Breast epithelium (tissue), 4 donors: ENCODE measurements at places on chromosomes 13 and 19. TPM values are rescaled to one million over a fixed set of nuclear protein-coding genes. Genes with fewer than 3 reads are reported as not detected.

DNA sequence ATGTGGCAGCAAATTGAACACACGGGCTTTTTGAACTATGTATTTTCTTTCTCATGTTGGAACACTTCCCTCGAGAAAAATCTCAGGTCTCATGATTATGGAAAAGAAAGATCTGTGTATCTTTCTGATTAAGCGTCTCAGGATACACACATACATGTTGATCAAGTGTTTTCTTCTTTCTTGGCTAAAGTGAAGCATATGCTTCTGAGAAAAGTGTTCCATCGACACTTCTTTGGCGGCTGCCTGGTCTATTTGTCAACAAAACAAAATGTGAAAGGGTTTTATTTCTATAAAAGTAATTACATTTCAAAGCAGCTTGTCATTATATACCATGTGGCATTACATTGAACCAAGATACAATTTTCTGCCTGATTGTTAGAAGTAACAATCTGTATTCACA lies 157.5 kb downstream of the DLEU7 start:
- DNase-seq = no peak

The OR7D2 gene
- total RNA-seq = not detected

DNA sequence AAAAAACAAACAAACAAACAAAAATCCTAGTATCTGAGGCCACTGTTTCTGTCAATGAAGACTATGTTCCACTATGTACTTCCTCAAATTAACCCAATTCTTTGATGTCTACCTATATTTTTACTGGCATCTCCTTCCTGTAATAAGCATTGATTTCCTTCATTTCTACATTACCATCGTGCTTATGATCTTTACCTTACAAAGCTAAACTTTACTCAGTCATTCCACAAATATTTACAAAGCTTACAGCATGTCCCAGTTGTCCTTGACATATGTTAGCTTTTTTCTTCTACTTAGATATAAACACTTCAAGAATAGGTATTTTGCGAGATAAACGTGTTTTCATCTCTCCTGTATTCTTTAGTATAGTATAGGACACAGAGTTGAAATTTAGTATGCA lies 1090.9 kb downstream of the PCDH9 start:
- no peak for DNase-seq

- DNase-seq = no peak
These were observed 30.4 kb downstream of the KLF5 start for GRCh38 chr13:73089213-73089612.

DNA sequence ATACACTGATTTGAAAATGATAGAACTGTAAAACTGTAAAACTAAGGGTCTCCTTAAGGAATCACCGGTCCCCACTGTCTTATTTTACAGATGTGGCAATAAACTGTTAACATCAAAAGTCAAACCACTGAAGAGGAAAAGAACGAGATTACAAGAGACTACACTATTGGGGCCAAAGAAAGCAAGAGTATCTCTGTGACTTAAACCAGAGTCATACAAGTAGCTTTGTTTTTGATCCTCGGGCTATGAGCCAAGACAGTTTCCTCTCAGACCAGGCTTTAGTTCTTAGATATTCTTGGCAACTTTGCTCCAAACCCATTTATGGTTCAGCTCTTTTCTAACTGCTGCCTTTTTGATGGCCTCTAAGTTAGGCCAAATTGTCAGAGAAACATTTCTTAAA lies 113.8 kb downstream of the TBC1D4 start:
- DNase-seq = no peak

DNA sequence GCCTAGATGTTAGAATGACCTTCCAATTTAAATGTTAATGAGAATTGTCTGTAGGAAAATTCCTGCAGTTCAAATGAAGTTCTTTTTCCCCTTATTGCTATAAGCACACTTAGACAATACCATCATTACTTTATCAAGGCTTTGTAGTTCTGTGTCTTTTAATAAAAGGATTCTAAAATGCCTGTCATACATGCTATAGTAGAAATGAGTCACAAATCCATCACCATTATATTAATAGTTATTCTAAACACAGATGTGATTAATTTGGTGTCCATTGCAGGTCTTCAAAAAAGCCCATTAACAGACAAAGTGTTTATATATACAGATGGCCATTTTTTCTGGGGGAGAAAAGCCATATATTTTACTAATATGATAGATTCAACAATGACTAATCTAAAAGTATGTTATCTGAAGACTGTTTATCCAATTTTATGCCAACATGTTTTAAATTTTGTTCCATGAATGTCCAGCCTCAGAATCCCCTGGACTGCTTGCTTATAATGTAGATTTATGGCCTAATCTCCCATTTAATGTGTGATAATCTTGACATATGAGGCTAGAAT lies 1678.3 kb upstream of the PCDH20 start:
- DNase-seq = no peak

GRCh38 chr19:7743425-7743841 lies 3.9 kb downstream of the CD209 start:
- no peak for DNase-seq
